ENCODE measurements at places on chromosomes 7 and 10. TPM values are rescaled to one million over a fixed set of nuclear protein-coding genes. Genes with fewer than 3 reads are reported as not detected.

The HABP2 gene
- polyA plus RNA-seq: 0.19 TPM

The ACHE gene
- polyA plus RNA-seq: 67.1 TPM

DNA sequence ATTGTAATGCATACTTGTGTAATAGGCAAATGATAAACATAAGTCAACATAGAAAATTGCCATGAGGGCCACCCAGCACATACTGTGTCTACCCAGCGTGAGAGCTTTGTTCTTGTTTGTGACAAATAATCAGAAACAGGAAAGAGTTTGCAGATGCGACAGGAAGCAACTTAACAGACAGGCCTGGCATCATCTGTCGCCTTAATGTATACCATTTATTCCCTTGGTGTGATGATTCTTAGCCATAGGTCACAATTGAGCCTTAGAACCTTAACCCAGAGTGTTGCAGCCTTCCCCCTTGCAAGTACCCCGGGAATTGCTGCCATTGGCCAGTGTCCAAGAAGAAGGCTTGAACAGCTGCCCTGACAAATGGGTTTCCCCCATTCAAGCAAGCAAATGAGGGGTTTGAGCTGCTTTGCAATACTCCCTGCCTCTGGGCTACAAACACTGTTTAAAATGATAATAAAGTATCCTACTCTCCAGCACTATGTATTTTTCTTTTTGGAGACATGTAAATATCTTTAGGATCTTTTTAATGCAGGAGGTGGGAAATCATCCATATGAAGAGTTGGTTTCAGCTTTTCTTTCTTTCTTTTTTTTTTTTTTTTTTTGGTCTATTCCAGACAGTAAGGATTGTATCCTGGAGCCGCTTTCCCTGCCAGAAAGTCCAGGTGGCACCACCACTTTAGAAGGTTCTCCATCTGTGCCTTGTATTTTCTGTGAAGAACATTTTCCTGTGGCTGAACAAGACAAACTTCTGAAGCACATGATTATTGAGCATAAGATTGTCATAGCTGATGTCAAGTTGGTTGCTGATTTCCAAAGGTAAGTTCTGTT lies 80.0 kb downstream of the ZNF277 start:
- DNase-seq: no peak

- no peak for DNase-seq
These were observed 48.7 kb downstream of the ODAD2 start for GRCh38 chr10:27950242-27950564.

DNA sequence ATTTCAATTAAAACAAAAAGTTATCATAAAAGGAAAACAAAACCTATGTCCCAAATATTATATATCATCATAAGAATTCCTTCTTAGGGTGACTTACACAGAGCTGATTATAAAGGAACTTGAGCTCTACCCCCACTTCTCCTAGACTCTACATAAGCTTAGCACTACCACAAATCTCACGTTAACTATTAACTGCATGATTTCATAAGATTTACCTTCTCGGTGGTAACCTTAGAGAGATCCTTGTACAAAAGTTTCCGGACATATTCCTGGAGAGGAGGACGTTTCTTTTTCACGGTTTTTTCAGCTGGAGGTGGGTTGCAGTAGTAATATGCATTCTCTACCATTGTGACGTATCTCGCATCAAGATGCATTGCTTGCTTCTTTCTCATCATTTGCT lies 83.7 kb downstream of the UPF2 start:
- DNase-seq: no peak

Data from forelimb muscle (tissue), 1 donor.